Urothelium cell line (cell line): ENCODE measurements at places on chromosomes 12 and 14.

DNA sequence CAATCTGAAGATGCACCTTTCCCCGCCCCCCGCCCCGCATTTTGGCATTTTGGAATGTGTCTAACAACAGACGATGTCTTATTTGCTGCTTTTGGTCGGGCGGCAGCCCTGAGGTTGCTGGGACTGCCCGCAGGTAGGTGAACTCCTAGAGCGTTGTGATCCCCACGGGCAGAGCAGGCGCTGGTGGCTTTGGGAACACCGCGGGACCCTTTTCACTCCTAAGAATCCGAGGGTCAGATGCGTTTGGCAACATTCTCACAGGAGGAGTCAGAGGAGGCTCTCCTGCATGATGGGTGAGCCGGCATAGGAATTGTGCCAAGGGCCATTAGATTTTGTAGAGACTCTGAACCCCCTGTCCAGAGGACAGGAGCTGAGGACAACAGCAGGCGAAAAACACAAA is 41.9 kb downstream of the HCAR2 start:
- DNase-seq: no peak

- peak; percentile 27 for DNase-seq
Observed at GRCh38 chr14:33210311-33210710, 271.6 kb downstream of the NPAS3 start.

DNA sequence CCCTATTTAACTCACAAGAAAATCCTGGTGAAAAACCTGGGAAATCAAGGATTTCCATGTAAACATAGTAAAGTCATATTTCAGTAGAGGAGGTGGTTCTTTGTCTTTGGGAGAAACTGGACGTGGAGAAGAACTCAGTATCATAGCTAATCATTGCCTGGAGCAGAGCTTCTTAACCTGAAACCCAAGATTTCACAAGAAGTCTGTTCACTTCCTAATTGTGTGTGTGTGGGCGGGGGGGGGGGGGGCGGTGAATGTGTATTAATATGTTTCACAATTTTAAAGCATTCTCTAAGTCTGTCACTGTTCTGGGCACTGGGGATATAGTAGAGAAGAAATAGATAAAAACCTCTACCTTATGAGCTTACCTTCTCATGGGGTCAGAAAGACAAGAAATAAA is 96.7 kb upstream of the PPP4R3A start:
- DNase-seq: no peak

- DNase-seq: no peak
Observed at GRCh38 chr12:122216445-122216844, 9.4 kb downstream of the DIABLO start.

DNA sequence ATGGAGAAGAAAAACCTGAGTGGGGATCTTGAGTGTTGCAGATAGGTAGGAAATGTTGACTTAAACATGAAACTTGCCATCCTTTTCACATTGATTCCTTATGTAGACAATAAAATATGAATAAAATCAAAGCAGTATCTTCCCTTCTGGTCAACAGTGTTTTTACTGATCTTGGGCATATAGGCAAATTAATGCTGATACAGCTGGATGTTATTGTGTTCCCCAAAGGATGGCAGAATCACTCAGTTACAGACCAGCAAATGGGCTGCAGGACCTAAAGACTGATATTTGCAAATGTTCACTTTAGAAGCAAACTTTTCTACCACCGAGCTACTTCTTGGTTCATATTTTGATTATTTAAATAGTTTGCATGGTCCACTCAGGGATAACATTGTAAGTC is 33.9 kb downstream of the MTHFD1 start:
- DNase-seq: no peak

DNA sequence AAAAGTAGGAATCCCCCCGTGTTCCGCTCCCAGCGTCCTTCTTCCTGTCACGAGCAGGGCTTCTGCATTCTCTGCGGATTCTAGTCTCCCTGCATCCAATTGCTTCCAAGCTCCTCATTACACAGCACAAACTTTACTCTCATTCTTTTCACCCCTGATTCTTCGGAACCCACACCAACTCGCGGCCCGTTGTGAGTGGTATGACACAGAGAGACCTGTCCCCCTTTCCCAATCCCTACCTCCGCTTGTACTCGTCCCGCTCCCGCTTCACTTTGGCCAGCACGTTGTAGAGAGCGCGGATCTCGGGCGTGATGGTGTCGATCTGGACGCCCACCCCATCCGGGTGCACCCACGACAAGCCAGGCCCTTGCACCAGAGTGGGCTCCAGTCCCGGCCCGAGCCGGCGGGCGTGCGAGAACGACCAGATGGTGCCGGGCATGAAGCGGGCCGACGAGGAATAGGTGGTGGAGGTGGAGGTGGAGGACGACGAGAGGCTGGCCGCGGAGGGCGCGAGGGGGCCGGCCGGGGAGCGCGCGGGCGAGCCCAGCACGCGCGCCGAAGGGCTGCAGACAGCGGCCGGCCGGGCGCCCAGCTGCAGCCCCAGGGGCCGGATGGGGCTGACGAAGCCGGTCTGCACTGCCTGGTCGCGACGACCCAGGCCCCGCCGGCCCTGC is 687 bp downstream of the IFFO1 start:
- no peak for DNase-seq

DNA sequence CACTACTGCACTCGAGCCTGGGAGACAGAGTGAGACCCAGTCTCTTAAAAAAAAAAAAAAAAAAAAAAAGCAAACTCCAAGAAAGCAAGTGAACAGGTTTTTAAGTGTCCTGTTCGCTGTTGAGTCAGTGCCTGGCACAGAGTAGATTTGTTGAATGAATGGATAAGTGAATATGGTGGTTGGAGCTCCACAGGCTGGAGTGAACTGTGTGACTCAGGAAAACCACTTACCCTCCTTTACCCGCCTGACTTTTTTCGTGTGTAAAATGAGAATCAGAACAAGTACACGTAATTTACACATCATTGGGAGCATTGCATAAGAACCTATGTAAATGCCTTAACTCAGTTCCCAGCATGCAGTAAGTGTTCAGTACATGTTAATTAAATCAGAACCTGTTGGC is 24.0 kb upstream of the ESRRB start:
- DNase-seq: no peak

DNA sequence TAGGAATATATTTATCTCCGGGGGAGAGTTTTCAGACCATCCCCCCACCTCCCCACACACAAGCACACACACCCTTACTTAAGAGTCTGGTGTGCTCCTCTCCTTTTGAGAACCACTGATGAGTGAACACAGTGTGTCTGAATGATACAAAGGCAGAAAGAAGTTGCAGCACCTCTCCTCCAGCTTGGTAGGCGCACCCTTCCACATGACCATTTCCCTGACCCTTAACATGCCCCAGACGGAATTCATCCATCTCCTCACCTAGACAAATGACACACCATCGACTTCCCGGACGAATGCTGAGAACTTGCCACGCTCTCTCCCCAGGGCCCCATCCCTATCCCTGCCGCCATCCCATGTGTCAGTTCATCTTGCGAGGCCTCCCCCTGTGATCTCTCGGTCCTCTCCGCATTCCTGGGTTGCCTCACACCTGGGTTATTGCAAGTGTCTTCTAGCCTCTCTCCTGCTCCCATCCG is 3.9 kb downstream of the TNFRSF1A start:
- no peak for DNase-seq

- no peak for DNase-seq
Observed at GRCh38 chr14:57323721-57324120, 55.0 kb downstream of the AP5M1 start.

DNA sequence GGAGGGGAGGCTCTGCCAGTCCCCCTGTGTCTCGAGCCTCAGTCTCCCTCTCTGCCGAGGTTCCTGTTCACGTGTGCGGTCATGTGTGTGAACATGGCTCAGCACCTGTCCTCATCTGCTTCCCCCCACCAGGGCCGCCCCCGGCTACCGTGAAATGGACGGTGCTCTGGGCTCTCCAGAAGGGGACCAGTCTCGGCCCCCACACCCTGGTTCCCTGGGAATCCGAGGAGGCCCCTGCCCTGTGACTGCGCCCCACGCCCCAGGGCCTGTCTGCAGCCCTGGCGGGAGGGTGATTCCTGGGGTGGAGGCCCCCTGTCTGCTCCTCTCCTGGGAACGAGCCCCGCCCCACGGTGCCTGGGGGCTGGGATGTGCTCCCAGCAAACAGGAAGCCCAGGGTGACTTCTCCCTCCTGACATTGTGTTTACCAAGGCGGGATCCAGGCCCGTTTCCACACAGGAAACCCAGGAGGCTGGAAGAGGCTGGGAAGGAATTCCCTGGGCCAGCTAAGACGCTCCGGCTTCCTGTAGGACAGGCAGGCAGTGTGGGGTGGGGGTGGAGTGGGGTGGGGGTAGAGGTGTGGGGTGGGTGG is 46.6 kb downstream of the KIF26A start:
- DNase-seq: no peak

GRCh38 chr14:65661865-65662264 is 249.3 kb downstream of the FUT8 start:
- DNase-seq: no peak

- DNase-seq: no peak
Observed at GRCh38 chr14:90883782-90884181, 67.6 kb upstream of the TTC7B start.
